GM18507 (cell line): ENCODE measurements at places on chromosomes 2 and 18.

DNA sequence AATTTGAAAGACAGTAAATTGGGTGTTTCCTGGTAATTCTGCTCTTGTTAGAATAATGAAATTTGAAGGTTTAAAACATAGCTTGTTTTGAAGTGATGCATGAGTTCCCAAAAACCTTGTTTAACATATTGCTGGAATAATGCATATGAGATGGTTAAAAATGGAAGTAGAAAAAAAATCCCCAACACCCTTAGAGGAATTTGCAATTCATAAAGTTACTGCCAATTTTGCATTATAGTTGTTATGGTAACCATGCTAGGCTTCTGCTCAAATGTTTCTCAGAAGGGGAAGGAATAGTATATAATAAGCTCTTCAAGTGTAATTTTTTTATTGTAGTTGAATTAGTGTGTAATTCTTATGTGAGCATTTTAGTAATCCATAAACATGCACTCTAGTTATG is 49.1 kb downstream of the FASTKD2 start:
- DNase-seq, result no peak

DNA sequence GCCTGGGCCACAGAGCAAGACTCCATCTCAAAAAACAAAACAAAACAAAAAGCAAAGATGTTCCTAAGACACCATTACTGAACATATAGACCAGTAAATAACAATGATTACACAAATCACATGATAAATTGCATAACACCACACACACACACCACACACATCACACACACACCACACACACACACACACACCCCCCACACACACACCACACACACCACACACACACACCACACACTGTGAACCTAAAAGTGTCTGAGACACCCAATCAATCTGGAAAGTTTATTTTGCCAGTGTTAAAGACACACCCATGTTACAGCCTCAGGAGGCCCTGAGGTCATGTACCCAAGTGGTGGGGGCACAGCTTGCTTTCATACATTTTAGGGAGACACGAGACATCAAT is 62.6 kb upstream of the ASAP2 start:
- DNase-seq, result no peak

- no peak for DNase-seq
Measured at GRCh38 chr2:121489284-121489683, 41.4 kb upstream of the RNU4ATAC start.

- DNase-seq, result no peak
Measured at GRCh38 chr18:46771141-46771540, 14.3 kb upstream of the ST8SIA5 start.

- DNase-seq, result no peak
Measured at GRCh38 chr2:150127995-150128394, 359.5 kb downstream of the RND3 start.

- no peak for DNase-seq
Measured at GRCh38 chr18:22800551-22800951, 132.6 kb upstream of the RBBP8 start.

GRCh38 chr18:13973061-13973575 is 57.8 kb upstream of the MC2R start:
- DNase-seq, result no peak

DNA sequence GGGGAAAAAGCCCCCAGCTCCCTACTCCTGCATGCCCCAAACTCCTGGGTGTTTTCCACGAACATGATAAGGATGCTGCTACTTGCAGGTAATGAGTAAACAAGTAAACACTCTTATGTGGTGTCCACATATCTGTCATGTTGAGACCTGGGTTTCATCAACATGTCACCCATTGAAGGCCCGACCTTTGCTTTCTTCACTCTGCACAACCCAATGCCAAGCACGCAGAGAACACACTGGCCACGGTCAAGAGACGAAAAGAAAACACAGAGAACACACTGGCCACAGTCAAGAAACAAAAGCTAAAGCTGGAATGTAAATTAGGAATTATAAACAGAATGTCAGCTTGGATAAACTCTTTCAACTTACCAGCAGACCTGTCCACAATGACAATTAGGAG is 143.1 kb downstream of the TTC32 start:
- no peak for DNase-seq

- DNase-seq, result no peak
Measured at GRCh38 chr18:44813586-44813985, 132.9 kb downstream of the SETBP1 start.

- DNase-seq, result no peak
Measured at GRCh38 chr2:169105476-169105875, 36.1 kb downstream of the DHRS9 start.

DNA sequence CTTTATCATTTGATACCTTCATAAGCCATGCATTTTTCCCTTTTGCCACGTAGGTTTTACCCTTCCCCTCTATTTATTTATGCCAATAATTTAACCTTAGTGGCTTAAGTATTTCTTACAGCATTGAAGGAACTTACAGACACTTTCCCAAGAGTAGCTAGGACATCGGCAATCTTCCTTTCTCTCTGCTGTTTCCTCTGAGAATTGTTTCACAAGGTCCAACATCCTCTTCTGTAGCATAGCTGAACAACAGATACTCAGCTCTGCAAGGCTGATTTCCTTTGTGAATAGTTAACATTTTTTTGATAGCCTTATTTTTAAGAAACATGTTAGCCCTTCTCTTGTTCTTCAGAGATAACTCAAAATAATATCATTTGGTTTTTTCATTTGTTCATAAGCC is 1.1 kb upstream of the GCA start:
- DNase-seq, result no peak

DNA sequence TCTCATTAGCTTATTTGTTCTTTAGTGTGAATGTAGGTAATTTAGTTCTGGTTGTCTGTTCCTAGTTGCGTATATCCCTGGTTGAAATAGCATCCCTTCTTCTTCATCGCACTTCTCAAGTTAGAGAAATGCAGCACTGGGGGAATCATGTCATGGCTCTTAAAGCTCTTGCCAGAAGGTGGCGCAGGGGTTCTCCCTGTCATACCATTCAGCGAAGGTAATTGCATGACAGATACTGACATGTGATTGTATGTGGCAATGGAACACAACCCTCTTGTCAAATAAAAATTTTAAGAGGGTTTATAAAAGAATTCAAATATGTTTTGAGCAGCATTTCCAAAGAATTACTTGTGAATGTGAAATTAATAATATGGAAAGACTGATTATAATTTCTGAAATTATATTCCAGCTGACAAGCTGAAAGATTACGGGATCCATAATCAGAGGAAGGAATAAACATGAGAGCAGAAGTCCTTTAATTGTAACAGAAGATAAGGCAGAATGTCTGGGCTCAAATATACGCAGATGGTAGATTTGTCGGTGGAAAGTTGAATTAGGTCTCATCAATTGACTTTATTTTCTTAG is 411.7 kb downstream of the DSEL start:
- DNase-seq, result no peak

DNA sequence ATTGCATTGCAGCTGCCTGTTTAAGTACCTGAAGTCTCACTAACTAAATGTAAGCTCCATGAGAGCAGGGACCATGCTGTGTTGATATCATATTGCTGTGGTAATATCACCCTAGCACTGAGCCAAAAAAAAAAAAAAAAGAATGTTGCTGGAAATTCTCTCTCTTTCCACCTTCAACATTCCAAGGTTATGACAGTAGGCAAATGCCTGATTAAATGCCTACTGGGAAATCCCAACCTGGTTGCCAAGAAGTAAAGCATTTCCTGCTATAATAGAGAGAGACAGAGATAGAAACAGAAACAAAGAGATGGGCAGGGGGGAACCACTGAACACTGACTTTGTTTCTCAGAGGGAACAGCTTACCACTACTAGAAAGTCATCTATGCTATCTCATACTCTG is 1604.2 kb downstream of the LRP1B start:
- no peak for DNase-seq

DNA sequence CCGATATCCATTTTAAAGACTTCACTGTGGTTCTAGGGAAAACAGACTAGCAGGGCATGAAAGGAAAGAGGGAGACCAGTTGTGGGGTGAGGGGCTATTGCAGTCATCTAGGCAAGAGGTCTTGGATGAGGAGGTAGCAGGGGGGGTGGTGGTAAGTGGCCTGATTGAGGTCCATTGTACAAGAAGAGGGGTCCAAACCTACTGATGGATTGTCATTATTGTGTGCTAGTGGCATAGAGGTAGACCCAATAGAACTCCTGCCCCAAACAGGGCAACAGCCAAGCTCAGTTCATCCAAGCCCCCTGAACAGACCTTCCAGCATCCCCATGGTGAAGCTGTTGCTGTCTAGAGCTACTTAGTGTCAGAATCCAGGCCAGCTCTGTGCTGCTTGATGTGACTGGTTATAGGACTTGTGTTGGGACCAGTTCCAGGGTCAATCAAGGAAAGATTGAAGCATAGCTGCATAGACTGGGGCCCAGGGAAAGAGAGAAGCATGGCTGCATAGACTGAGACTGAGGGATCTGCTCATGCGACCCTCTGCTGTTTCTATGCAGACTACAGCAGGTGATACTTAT is 7.0 kb downstream of the ASAP2 start:
- DNase-seq, result no peak

DNA sequence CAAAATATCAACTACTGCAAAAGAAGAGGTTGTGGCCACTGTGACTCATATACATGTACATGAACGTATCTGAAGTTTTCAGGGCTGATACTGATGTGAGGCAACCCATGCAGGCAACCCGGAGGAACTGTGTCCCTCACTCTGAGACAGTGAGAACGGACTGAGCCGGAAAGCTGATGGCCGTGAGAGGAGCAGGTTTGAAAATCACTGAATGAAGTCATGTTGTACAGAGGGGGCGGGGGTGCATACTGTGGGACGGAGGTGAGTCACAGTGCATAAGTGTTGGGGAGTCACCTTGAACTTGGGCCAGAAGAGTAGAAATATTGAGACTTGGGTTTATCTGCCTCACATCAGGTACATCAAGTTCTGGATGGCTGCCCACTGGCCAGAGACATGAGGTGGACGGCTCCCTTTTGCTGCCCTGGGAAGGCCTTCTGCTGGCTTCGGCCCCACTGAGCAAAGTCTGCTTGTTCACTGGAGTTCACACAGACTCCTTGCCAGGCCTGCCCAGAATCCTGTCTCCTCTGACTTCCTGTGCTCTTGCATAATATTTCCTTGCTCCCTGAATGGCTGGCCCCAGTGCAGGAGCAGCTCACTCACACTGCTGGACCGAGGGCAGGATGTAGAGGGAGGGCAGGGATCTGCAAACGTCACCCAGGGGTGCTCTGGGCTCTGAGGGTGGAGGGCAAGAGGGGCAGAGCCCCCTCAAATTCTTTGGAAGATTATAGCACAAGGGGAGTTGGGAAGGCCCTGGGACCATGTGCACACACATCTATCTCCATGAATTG is 18.1 kb downstream of the EPAS1 start:
- no peak for DNase-seq

DNA sequence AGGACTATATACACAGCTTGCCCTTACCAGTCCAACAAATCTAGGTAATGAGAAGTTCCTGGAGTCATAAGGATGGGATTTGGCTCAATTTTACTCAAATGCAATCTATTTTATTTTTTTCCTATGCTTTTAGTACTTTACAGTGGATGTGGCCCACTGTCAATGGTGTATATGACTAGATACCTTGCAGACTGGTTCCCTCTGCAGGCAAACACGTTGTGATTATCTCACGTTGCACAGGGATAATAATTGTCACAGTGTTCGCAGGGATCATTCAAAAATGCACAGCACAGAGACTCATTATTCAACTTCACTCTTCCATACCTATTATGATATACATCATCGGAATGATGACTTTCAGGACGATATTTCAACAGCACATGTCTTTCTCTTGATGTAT is 359.7 kb downstream of the MBD2 start:
- DNase-seq, result no peak

DNA sequence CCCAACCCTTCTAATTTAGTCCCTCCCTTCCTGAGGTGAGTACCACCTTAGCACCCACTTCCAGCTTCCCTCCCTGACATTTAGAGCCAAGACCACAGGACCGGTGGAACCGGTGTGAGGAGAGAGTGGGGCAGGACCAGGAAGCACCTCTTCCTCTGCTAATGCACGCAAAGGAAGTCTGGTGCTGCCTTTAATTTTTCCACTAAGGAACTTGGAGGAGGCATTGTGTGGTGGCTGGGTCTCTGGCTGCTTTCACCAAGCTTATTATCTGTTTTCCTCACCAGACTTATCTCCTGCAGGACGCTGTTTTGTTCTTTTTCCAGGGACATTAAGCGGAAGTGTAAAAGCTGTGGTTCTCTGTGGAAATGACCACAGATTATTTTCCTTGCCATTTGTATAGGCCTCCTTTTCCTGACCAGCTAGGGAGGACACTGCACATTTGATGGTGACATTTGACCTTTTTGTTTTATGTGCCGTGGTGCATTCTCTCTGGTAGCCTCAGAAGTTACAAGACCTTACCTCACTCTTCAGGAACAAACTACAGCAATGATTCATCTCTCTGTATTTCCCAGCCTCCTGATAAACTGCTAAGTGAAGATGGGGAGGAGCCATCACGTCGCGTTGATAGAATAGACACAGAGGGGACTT is 39.8 kb upstream of the SPTBN1 start:
- DNase-seq, result no peak

DNA sequence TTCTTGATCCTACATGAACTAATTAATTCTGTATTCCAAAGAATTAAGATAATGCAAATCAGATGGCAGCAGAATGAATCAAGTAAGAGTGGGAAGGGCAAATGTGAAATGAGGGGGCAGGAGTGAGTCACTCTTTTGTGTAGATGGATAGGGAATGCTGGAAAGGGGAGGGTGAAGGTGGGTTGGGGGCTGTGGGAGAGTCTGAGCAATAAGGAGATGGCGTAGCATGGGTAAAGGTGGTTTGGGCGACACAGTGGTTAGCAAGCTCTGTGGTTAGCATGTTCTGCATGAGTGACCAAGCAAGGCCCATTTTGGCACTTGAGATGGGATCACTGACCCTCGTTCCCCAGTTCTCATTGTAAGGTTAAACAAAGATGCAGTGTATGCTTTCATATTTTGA is 20.4 kb downstream of the GPD2 start:
- no peak for DNase-seq

DNA sequence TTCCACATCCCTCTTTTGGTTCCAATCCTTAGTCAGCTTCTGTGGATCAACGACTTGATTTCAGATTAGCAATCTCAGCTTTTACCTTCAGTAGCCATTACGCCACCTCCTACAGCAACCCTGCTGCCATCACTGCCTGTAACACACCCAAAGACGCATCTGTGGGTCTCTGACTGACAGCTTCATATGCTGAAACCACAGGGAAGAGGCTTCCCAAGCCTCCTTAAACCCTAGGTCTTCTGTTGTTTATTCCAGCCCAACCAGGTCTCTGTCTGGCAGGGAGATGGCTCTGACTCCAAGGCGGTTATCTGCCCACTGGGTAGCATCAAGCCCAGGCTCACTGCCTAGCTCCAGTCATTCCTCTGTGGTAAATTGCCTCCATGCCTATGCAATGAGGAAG is 28.6 kb upstream of the TRIB2 start:
- no peak for DNase-seq

GRCh38 chr2:208643145-208643544 is 236.6 kb downstream of the PTH2R start:
- no peak for DNase-seq

DNA sequence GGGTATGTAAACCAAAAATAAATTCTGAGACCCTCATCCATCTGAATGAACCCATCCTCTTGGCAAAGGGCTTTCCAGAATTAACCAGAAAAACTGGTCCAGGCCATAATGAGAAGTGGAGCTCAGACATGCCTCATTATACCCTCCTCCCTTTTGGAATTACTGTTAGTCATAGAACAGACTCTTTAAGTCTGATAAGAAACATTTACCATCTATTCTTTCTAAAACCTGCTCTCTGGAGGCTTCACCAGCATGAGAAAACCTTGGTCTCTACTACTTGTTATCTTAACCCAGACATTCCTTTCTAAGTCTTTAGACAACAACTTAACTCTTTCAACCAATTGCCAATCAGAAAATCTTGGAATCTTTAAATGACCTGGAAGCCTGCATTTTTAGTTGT is 82.8 kb downstream of the QPCT start:
- DNase-seq, result no peak
